Stimulated activated CD4-positive, alpha-beta T cell treated with anti-CD3 and anti-CD28 coated beads, Interleukin-2, amount 100 ng/mL, for 24 hours (primary cell): ENCODE measurements at places on chromosomes 12 and 14.

DNA sequence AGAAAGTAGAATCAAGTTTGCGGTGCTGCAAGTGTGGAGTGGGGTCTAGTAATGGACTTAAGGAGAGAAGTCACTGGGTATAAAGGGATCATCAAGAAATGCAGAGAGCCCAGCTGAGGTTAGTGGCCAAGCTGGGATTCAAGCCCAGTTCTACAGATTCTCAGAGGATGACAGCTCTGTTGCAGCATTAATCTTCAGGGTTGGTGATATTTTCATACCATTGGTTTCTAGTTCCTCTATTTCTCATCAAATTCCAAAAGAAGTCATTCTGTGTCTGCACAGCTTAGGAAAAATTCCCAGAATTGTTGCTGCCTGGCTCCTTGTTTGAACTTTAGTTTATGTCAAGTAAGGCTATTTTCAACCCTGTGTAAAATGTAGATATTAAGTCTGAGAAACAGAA, 169.5 kb upstream of the NTF3 start:
- DNase-seq = no peak

- DNase-seq = no peak
Observed at GRCh38 chr12:130102266-130102665, 60.0 kb upstream of the FZD10 start.

- DNase-seq = no peak
Observed at GRCh38 chr14:95300002-95300696, 19.6 kb downstream of the CLMN start.

GRCh38 chr12:116718655-116719454, 19.0 kb downstream of the SPRING1 start:
- no peak for DNase-seq

DNA sequence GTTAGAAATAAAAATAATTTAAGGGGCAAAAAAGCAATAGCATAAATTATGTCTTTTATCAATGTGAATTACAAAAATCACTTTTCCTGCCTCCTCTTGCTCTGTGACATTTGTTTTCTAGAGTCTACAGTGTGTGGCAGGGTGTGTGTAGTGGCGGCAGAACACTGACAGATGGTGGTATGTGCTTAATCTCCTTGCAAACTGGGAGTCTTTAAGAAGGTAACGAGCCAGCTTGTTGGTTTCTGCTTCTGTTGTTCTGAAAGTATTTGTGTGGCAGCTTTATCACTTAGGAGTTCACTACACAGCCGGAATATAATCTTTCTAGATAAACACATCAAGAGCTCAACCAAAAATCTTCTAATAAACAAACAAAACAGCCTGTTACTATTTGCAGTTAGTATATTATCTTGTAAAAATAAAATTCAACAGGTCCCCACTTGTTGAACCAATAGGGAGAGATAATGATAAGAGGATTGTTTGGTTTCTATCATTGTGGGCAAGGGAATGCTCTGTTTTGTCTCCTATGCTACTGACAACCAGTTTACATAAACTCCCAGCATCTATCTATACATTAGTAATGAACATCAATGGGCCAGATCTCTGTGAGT, 13.0 kb downstream of the CDKL1 start:
- DNase-seq = no peak

DNA sequence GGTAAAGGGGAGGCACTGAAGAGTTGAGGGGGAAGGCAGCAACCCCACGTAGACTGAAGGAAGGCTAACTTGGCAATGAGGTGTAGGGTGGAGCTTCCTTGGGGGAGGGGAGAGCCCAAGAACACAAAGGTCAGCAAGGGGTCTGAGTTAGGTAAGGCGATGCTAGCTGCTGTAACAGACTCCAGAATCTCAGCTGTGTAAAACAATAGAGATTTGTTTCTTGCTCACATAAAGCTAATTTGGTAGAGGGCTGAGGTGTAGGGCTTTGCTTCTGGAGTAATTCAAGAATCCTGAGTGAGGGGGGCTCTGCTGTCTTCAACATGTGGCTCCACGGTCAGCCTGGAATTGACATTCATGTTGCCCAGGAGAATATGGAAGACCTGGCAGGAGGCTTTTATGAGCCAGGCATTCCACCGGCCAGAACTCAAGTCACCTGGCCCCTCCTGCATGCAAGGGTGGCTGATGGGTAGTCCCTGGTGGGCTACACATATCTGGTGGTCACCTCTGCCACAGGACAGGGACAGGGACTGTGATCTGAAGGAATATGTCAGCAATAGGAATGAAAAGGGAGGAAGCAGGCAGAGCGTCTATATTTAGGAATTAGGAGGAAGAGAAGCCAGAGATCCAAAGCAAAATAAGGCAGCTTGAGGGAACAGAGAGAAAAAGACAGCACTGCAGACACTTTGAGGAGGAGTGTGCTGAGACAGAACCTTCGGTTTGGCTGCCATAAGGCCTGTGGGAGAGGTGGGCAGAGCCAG, 153.7 kb downstream of the ZFP36L1 start:
- no peak for DNase-seq

GRCh38 chr14:23186913-23187654, 3.6 kb upstream of the SLC7A8 start:
- no peak for DNase-seq
